ENCODE measurements at places on chromosomes 3 and 15.
A peak's percentile ranks its signal among the peaks of the same experiment; 100 is the strongest.

DNA sequence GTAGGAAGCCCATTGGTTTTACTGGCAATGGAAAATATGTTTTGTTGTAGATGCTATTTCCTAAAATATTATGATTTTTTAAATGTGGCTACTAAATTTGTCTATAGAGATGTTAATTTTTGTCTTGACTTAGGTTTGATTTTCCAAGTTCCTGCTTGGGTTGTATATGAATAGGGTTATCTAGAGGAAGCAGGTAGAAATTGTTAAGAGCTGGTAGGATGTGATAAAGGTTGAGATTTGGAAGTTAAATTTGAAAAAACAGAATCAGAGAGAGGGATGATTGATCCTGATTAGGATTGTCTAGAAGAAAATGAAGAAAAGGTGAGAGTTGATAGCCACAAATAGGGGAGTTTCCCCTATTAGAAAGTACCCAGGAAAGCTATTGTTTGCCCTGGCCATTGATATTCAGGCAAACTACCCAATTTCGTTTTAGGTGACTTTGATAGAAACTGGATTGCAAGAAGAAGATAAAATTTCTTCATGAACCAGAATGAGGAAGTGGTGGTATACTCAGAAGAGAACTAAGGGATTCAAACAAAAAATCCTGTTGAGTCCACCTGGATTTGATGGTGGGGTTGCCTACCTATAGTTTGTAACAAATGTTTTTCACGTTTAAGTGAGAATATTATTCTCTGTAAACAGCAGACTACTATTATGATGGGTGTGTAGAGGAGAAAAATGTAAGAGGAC, 91.2 kb upstream of the PHLDB2 start:
- no peak for DNase-seq

DNA sequence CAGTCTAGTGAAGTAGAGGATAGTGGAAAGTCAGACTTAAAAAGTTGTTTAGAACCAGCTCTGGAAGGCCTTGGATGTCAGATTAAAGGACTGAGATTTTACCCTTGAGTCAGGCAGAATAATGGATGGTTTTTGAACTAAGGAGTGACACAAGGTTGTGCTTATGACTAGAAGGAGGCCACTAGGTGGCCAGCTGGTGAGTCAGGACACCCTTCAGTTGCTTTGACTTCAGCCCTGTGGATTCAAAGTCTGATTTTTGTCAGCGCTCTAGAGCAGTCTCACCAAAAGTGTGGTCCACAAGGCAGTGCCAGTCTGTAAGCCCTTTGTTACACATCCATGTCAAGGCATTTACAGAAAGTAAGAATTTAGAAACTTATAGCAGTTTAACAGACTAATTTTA, 3.8 kb upstream of the GABPB1 start:
- DNase-seq, result peak; percentile 59

- no peak for DNase-seq
These were observed 9.2 kb upstream of the VIPR1 start for GRCh38 chr3:42493126-42493797.

- DNase-seq, result no peak
These were observed 95.9 kb downstream of the FEZF2 start for GRCh38 chr3:62277450-62277849.

- DNase-seq, result peak; percentile 45
These were observed 5.8 kb upstream of the DBR1 start for GRCh38 chr3:138180375-138181029.

DNA sequence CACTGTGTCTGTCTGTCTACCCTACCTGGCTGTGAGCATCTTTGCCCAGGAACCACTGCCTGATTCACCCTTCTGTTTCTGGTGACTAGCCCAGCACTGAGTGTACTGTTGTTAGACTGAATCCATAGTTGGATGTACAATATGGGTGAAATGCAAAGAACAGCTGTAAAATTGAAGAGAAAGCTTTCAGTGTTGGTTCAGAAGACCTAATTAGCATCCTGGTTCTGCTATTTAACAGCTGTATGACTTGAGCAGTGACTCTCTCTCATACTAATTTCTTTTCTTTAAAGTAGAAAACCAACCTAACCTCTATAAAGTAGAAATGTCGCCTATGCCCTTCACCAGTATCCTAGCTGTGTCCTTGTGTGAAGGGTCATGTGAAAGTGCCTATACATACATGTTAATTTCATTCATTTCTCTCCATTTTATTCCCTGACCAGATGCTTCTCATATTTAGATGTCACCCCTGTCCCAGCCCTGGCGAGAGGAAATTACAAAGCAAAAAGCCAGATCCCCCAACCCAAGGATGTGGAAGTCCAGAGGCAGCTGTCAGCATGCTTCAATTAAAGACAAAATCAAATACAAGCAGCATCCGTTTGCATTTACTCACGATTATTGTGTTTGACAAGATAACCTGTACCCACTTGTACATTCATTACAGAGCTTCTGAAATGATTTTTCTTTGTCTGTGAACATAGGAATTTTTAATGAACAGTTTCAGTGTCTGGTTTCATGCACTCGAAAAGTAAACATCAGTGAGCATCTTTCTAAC, 305.7 kb upstream of the ICE2 start:
- no peak for DNase-seq

GRCh38 chr3:173397161-173398110, at the start of gene NLGN1:
TSS of gene NLGN1 (plus strand) at chr3:173397744.
- peak; percentile 78 for DNase-seq

GRCh38 chr3:153442386-153442785, 280.4 kb downstream of the RAP2B start:
- no peak for DNase-seq

- DNase-seq, result no peak
These were observed 124.7 kb downstream of the PLOD2 start for GRCh38 chr3:146036281-146036680.

GRCh38 chr3:124883766-124884473, 3.2 kb downstream of the ITGB5 start:
- no peak for DNase-seq

GRCh38 chr15:63122002-63122875, 578 bp downstream of the LACTB start:
- peak; percentile 71 for DNase-seq

DNA sequence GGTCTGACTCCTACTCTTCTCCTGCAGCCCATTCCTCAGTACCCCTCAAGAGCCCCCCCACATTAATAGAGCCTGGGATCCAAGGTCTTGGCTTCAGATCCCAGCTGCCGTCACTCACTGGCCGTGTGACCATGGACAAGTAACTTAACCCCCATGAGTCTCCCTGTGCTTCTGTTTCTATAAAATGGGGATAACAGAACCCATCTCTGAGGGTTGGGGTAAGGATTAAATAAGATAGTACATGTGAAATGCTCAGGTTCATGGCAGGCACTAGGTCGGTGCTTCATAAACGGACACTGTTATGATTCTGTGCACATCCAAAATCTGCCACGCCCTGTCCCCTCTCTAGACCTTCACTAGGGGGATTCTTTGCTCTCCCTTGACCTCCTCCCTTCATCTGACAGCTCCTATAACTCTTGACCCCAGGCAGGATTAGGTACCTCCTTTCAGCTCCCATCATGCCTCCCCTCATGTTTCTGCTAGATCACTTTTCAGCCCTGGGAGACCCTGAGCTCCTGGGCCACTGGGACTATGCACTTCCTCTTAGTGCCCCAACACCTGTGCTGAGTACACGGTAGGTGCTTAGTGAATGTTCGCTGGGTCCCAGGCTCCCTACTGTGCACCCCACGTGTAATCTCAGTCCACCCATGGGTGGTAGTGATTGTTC, 1.5 kb downstream of the CAND2 start:
- no peak for DNase-seq

DNA sequence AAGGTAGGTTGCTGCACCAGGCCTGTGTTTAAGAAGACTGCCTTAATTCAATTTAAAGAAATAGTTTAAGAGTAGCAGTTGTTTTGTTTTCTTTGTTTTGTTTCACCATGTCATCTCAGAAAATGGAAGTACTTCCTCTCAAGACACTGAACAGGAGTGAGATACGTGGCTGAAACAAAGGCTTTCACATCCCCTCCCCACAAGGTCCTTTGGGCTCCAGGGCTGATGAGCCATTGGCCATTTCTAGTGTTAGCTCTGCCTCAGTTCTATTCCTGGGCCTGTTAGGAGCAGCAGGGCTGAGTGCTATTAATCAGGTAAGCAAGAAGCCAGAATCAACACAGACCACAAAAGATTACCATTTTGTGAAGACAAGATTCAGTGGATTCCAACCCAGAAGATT, 132.8 kb downstream of the KCNAB1 start:
- no peak for DNase-seq

- no peak for DNase-seq
These were observed 35.2 kb downstream of the PTPN23 start for GRCh38 chr3:47416041-47416440.

- DNase-seq, result no peak
These were observed 59.3 kb downstream of the MCF2L2 start for GRCh38 chr3:183369117-183369516.

GRCh38 chr3:81898336-81898735, 136.9 kb upstream of the GBE1 start:
- no peak for DNase-seq

DNA sequence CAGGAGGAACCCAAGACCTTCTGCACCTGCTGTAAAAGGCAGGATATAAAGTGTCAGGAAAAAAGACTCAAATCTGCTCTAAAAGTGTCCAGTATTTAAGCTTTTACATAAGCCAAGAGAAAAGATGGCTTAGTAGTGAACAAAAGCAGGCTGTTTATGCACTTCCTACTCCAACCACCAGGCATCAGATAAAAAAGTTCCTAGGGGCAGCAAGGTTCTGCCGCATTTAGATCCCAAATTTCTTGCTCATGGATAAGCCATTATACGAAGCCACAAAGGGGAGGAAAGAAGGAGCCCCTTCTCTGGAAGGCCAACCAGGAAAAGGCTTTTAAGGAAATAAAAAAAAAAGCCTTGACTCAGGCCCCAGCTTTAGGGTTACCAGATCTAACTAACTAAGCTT, 10.6 kb upstream of the SLC9C1 start:
- no peak for DNase-seq

- no peak for DNase-seq
These were observed 104.3 kb upstream of the MEIS2 start for GRCh38 chr15:37204692-37205091.

GRCh38 chr3:94070341-94070911, 7.6 kb downstream of the NSUN3 start:
- DNase-seq, result no peak

DNA sequence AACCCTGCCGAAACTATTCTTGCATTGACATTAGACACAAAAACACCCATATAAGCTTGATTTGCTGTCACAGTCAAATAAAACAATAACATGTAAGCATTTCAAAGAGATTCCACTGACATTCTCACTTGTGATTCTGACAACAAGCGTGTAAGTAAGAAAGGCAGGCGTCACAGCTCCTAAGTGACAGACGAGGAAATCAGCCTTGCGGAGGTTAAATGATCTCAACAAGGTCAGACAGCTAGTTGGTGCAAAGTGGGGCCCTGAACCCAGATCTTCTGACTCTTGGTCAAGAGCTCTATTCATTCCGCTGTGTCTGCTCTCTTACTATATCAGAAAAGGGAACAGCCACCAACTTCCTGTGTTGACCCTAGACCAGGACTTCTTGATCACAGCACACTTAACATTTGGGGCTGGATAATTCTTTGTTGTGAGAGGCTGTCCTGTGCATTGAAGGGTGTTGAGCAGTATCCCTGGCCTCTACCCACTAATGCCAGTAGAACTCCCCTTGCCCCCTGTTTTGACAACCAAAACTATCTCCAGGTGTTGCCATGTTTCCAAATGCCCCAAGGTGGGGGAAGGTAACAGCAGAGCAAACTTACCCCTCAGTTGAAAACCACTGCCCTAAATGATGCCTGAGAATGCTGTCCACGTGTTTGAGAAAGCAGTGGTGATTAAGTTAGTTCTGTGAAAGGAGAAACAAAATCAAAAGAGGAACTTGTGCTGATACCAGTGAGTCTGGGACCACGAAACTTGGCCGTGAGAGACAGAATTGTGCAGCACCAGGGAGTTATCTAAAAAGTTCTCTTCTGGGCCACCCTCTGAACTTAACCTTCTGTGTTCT, 86.1 kb downstream of the LIPC start:
- no peak for DNase-seq

DNA sequence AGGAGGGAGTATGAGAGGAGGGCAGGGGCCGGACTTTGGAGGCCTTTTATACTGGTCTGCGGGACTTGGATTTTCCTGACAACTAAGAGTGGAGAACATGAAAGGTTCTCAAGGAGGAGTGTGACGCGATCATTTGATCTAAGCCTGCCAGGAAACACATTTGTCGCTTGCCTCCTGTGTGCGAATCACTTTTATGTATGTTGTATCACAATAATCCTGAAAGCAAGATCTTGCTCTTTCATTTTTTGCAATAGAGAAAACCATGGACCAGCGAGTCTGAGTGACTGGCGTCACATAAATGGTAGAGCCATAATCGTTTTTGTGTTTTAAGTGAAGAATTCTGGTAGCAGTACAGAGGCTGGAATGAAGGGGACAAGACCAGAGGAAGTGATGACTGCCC, 100.7 kb downstream of the ARNT2 start:
- no peak for DNase-seq

GRCh38 chr3:133408366-133408765, 8.5 kb downstream of the BFSP2 start:
- DNase-seq, result no peak

DNA sequence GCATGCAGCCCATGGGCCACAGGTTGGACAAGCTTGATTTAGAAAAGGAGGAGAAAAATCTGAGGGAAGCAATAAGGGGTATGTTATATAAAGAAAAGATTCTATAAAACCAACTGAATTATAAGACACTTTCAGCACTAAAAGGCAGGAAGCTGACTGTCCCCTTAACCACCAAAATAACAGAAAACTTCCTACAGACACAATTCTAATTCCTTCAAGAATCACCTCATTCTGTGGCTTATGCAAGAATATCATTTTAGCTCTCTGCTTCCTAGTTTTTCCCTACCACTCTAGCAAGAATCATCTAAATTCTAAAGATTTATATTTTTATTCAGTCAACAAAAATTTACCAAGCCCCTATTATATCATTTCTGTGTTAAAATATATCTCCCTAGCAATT, 6.3 kb downstream of the STAG1 start:
- no peak for DNase-seq

- no peak for DNase-seq
These were observed 69.4 kb downstream of the FEM1B start for GRCh38 chr15:68346979-68347378.

- peak; percentile 79 for DNase-seq
These were observed 2.2 kb downstream of the CDCP1 start for GRCh38 chr3:45143673-45144671.

DNA sequence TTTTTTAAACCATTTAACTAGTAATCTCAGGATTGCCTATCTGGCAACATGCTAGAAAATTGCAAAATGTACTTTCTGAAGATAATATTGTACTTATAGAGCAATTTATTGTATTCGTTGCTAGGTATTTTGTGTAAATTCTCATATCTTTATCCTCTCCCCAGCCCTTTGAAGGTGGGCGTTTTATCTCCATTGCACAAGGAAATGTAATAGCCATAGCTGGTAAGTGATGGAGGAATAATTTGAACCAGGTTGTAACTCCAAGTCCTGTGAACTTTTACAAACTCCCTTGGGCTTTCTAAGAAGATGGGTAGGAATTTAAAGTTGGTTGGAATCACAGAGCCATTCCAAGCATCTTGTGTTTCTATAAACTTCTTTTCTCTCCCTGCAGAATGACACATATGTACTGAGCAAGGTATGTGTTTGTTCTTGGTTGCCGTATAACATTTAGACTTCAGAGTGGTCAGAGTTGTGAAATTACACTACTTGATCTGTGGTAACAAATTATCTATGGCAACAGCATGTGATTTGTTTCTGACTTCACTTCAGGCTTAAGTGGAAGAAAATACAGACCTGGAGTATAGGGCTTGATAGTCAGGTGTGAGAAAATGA, 170.9 kb downstream of the AKAP13 start:
- DNase-seq, result no peak

All from ACHN (cell line).